ENCODE measurements at places on chromosomes 11 and 22.

DNA sequence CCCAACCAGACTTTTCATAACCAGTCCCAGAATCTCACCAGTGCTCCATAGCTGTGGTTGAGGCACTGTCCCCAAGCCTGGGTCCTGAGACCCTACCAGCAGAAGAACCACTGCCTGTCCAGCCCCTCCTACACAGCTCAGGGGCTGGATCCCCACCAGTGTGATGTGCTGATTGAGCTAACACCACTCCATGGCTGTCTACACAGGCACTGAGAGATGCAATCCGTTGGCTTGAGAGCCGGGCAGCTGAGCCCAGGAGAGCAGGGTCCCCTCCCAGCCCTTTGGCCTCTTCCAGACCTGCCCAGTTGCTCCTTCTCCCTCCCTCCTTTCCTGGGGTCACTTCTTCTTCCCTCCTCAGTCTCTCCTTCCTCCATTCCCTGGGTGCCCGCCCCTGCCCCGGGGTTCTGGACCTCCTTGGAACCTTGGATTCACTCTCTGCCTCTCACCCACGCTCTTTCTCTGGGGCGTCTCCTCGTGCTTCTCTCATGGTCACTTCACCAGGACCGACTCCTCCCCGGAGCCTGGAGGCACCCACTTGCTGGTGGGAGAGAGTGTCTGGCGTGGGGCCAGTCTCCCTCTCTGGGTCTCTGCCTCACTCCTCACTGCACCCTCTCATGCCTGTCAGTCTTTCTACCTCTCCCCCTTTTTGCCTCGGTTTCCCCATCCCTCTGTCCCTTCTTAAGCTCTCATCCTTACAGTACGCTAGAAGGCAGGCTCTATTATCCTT lies 706 bp upstream of the SCYL1 start:
- peak; percentile 10 for DNase-seq

DNA sequence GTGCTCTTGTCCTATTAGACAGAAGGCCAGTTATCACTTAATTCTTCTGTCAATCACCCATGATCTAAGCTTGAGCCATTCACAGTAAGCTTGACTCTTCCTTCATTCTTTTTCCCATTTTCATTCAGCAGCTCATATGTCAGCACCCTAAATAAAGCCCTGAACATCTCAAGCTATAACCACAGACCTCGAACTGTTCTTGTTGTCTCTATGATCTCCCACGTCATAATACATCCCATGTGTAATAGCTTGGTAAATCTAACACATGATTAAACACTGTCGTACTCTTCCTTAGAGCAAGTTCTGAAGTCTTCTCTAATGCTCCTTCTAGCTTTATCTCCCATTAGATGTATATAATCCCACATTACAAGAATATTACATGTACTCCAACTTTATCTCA lies 14.4 kb downstream of the MUC15 start:
- DNase-seq: peak; percentile 16

GRCh38 chr11:3867209-3868091 lies 12.0 kb downstream of the STIM1 start:
- no peak for DNase-seq

DNA sequence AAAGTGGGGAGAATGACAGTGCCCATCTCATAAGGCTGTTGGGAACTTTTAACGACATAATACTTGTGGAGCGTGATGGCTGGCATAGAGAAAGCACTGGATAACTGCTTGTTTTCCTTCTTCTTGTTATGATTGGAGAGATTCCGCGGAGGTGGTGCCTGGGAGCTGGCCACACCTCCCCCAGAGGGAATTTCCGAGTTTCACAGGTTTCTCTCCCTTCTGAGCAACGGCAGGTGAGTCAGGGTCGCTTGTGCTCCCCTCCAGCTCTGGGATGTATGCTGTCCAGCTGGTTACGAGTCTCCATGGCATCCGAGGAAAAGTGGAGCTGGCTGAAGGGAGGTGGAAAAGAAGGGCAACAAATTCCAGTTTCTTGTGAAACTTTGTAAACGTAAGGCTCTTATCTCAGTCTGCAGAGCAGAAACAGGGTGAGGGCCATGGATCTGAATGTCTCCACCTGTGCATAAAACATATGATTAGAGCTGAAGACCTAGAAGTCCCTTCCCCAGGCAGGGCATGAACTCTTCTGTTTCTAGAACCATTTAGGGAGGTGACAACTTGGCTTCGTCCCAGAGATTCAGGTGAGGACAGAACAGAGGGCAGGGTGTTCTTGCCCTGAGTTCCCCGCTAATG lies 10.0 kb upstream of the PLET1 start:
- DNase-seq: no peak

DNA sequence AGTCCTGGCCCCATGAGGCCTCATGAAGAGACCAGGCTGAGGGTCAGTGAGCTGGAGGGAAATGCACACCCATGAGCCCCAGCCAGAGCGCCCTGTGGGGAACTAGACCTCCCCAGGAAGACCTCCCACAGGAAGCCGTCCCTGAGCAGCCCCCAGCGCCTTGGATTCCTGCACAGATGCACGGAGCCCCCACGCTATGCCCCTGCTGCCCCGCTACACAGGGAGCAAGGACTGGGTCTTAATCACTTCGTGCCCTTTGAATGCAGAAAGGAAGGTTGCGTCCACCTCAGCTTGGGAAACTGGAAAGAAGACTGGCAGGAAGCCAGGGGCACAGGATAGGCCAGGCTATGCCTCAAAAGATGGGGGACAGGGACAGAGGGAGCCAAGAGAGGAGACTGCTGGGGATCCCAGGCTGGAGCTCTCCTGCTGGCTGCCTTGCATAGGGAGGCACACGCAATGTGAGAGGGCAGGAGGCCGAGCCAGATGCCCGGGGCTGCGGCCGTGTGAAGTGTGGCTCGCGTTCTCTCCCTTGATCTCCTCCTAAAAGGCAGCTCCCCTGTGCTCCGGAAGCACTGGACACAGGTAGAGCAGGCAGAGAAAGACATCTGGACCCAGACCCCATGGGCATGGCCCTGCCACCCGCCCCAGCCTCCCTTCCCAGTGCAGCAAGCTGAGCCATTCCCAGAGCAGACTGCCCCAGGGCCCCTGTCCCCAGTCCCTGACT lies 32.8 kb downstream of the MACROD1 start:
- no peak for DNase-seq

- no peak for DNase-seq
These were observed 25.1 kb downstream of the DBX1 start for GRCh38 chr11:20134991-20135736.

GRCh38 chr11:120095516-120095915 lies 42.4 kb downstream of the TRIM29 start:
- DNase-seq: no peak

DNA sequence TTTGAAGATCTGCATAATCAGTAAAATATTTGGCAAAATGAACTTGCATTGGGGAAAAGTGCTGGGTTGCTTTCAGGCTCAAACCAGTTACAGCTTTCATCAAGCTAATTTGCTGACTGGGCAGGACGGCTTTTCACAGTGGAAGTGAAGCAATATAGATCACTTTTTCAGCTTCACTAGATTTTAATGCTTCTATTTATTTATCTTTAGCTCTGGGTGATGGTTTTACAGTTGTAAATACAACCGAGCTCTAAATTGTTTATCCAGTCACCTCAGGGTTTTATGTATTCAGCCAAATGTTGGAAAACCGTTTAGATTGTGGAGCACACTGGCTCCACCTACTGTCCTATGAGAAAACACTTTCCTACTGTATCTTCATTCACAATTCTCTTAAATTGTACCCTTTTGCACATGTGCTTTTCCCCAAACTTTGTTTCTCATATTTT lies 58.2 kb downstream of the ACER3 start:
- DNase-seq: peak; percentile 68

- no peak for DNase-seq
These were observed 723 bp upstream of the SCUBE1 start for GRCh38 chr22:43343670-43344519.

GRCh38 chr11:62880231-62880802 lies 379 bp upstream of the SLC3A2 start:
- DNase-seq: peak; percentile 69

DNA sequence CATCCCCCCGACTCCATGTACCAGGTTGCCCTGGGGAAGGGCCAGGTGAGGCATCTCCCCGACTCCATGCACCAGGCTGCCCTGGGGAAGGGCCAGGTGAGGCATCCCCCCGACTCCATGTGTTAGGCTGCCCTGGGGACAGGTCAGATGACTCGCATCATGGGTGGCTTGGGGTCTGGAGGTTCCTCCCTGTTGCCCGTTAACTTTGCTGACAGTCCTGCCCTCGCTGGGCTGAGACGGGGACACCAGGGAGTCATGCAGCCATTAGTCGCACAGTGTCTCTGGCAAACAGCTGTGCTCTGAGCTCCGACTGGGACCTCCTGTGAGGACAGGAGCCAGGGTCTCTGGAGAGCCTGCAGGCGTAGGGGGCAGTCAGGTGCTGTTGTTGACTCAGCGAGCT lies 336.1 kb downstream of the TBC1D22A start:
- no peak for DNase-seq

DNA sequence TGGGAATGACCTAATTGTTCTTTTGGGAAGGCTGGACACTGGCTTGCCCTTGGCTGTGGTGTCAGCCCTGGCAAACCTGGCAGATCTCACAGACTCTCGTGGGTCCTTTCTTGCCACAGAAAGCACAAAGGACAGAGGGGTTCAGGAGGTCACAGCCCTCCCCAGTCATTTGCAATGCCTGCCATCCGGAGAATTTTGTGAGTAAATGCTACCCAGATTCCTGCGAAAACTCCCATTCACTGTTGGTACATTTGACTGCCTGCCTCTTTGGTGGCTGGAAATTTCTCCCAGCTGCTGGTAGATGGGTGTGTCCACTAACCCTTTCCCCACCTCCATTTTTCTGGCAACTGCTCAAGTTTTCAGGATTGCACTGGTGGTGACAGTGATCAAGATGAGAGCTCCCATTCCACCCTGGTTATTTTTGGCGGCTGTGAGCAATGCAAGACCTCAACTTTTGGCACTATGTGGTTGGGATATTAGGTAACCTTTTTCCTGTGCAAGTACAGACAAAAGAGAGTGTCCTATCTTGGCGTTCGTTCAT lies 155.7 kb downstream of the NAV2 start:
- peak; percentile 75 for DNase-seq

- no peak for DNase-seq
These were observed 39.3 kb downstream of the CD44 start for GRCh38 chr11:35178067-35178805.

DNA sequence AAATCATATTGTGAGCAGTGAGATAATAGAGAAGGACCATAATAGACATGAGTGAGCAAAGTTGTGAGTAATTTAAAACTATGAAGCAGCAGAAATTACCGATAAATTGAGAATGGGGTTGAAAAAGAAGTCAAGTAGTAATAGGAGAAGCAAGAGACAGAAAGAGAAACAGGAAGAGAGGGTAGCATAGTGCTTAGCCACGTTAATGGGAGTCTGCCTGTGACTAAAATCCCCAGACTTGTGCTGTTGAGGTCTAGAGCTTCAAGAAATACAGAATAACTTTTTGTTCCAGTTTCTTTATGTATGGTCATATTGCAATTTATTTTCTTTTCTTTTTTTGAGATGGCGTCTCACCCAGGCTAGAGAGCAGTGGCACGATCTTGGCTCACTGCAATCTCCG lies 368.7 kb downstream of the METTL15 start:
- no peak for DNase-seq

- DNase-seq: no peak
These were observed 61.1 kb upstream of the PHOX2A start for GRCh38 chr11:72305077-72305476.

DNA sequence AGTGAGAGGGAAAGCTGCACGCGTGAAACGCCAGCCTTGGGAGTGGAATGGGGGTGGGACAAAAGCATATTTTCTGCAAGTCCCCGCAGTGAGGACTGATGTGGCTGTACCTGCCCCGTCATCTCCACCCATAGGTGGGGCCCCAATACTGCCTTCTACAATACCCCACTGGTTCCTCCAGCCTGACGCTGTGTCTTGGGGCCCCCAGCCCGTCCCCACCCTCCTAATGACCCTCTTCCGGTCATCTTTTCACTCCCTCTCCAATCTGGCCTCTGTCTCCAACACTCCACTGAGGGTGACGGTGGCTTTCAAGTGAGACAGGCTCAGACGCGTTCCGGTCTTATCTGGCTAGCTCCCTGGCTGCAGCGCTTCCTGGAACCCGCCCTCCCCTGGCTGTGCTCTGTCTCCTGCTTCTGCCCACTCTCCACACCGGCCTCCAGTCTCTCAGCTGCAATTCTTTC lies 104.2 kb downstream of the MICAL3 start:
- DNase-seq: no peak

GRCh38 chr11:128269466-128269865 lies 317.9 kb downstream of the ETS1 start:
- no peak for DNase-seq

DNA sequence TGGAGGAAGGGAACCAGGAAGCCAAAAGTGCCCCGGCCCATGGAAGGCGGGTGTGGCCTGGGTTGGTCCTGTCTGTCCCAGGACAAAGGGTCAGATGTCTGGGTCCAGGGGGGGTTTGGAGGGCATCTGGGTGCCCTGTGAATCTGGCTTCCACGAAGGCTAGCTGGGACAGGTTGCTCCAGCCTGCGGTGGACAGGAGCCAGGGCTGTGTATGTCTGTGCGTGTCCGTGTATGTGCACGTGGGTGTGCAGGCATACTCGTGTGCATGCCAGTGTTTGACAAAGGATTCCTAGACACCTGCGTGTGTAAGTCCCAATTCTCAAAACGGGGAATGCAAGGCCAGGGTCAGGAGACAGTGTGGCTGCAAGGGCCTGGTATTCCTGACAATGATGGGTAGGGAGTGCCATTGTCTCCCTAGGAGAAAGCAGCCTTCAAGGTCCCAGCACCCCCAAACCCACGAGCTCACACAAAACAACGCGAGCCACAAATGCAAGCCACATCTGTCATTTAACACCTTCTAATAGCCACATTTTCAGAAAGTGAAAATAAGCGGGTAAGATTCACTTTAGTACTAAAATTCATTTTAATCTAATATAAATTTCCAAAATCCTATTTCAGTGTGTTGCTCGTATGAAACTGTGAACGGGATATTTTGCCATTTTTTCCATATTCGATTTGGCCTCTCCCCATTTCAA lies 78.4 kb upstream of the WNT7B start:
- peak; percentile 18 for DNase-seq

DNA sequence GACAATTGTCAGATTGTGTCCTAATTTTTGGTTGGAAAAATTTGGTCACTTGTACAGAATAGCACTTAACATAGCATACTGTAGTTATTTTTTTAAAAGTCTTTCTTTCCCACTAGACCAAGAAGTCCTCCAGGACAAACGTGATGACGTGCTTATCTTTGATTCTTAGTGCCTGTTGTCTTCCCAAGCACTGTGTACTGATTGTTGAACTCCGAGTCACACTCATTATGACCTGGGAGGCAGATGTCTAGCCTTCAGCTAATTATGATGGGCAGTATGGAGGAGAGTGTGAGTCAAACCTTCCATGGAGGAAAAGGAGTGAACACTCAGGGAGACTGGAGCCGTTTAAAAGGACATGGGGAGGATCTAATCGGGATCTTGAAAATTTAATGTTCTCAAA lies 119.8 kb downstream of the SPON1 start:
- DNase-seq: no peak

DNA sequence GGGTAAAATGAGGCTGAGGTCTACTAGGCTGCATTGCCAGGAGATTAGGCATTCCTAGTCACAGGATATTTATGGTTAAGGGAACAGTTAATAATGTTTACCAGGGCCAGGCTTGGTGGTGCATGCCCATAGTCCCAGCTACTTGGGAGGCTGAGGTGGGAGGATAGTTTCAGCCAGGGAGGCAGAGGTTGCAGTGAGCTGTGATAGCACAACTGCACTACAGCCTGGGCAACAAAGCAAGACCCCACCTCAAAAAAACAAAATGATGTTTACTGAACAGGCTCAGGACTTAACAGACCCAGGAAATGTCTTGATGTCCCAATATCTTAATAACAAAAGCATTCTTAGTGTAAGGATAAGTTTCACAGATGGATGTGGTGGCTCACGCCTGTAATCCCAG lies 2.8 kb upstream of the MRPL16 start:
- DNase-seq: no peak

Measured in astrocyte of the spinal cord (primary cell).